ENCODE measurements at places on chromosomes 6 and 20. TPM values are rescaled to one million over a fixed set of nuclear protein-coding genes. Genes with fewer than 3 reads are reported as not detected.

The ATF6B gene
- total RNA-seq, result 83.7 TPM

The SNAP25 gene
- 0.76 TPM for total RNA-seq

The RAD21L1 gene
- total RNA-seq, result not detected

The ZSCAN26 gene
- 7.9 TPM for total RNA-seq

The CFB gene
- 58.8 TPM for total RNA-seq

The EPHA7 gene
- total RNA-seq, result 10.8 TPM

The MUC21 gene
- total RNA-seq, result not detected

The KHDC1 gene
- 1.2 TPM for total RNA-seq

The SYNGAP1 gene
- total RNA-seq, result 9.1 TPM

The SLC18B1 gene
- total RNA-seq, result 17.1 TPM

The MAFB gene
- 4.0 TPM for total RNA-seq

The HLA-DOA gene
- total RNA-seq, result 4.7 TPM

The MAP3K5 gene
- 17.5 TPM for total RNA-seq

The GCNT2 gene
- total RNA-seq, result 12.2 TPM

The FAM162B gene
- 0.85 TPM for total RNA-seq

The C20orf144 gene
- total RNA-seq, result not detected

The TSHZ2 gene
- 1.7 TPM for total RNA-seq

The IP6K3 gene
- total RNA-seq, result 2.4 TPM

The LRRC1 gene
- 85.7 TPM for total RNA-seq

The SIRPD gene
- not detected for total RNA-seq

The CST9L gene
- total RNA-seq, result not detected

The BTBD9 gene
- total RNA-seq, result 31.3 TPM

The AFG1L gene
- 9.0 TPM for total RNA-seq

The WFDC12 gene
- 0.92 TPM for total RNA-seq

The TGM3 gene
- total RNA-seq, result 0.36 TPM

The TRIM31 gene
- total RNA-seq, result 278 TPM

The FAM83C gene
- 0.20 TPM for total RNA-seq

The OLIG3 gene
- total RNA-seq, result not detected

The EYS gene
- 0.59 TPM for total RNA-seq

The ETV7 gene
- 8.9 TPM for total RNA-seq

The CST7 gene
- total RNA-seq, result 0.85 TPM

The HS3ST5 gene
- total RNA-seq, result 0.20 TPM

The SIM1 gene
- not detected for total RNA-seq

The NPEPL1 gene
- total RNA-seq, result 31.1 TPM

The IMPG1 gene
- total RNA-seq, result not detected

The SLC13A3 gene
- 0.39 TPM for total RNA-seq

The MDFI gene
- 1.1 TPM for total RNA-seq

The SEMG1 gene
- total RNA-seq, result 0.21 TPM

The NFS1 gene
- 31.5 TPM for total RNA-seq

The ANGPT4 gene
- total RNA-seq, result not detected

The DUSP15 gene
- 0.78 TPM for total RNA-seq

The GSTA2 gene
- not detected for total RNA-seq

The ACSS1 gene
- total RNA-seq, result 43.6 TPM

The GTSF1L gene
- total RNA-seq, result not detected

The NR2E1 gene
- total RNA-seq, result not detected

The MTFR2 gene
- total RNA-seq, result 1.2 TPM

The FOXF2 gene
- total RNA-seq, result 3.0 TPM

The PNLDC1 gene
- not detected for total RNA-seq

The MICB gene
- 1.3 TPM for total RNA-seq

The PKIB gene
- 169 TPM for total RNA-seq

The MOG gene
- total RNA-seq, result not detected

The LGSN gene
- 0.08 TPM for total RNA-seq

The SOX18 gene
- total RNA-seq, result 9.1 TPM

The LAMA4 gene
- total RNA-seq, result 31.8 TPM

The PRDM13 gene
- not detected for total RNA-seq

The DEFB132 gene
- total RNA-seq, result not detected

The SPATS1 gene
- not detected for total RNA-seq

The SRMS gene
- total RNA-seq, result 4.6 TPM

The ZMYND8 gene
- total RNA-seq, result 42.8 TPM

The MUCL3 gene
- total RNA-seq, result not detected
